Right atrium auricular region (tissue), 2 donors: ENCODE measurements at places on chromosomes 2 and 18. TPM values are rescaled to one million over a fixed set of nuclear protein-coding genes. Genes with fewer than 3 reads are reported as not detected.

TNFRSF11A gene
- total RNA-seq = 1.8 TPM

KRTCAP3 gene
- not detected for total RNA-seq

NAT8 gene
- not detected for total RNA-seq

COMMD1 gene
- 66.0 TPM for total RNA-seq

ITGAV gene
- 152 TPM for total RNA-seq

CIB4 gene
- not detected for total RNA-seq

TSGA10 gene
- total RNA-seq = 1.5 TPM

AQP12A gene
- total RNA-seq = not detected

DCDC2C gene
- not detected for total RNA-seq

PARD3B gene
- total RNA-seq = 7.4 TPM

VIL1 gene
- not detected for total RNA-seq

ASXL2 gene
- 16.8 TPM for total RNA-seq

AKAIN1 gene
- total RNA-seq = not detected

FRZB gene
- 2.4 TPM for total RNA-seq

MERTK gene
- 13.7 TPM for total RNA-seq

KIF1A gene
- total RNA-seq = 43.7 TPM

GMPPA gene
- 23.3 TPM for total RNA-seq

APLF gene
- 8.2 TPM for total RNA-seq

KRCC1 gene
- 27.5 TPM for total RNA-seq

AGXT gene
- total RNA-seq = not detected

CCDC102B gene
- 5.9 TPM for total RNA-seq

FBXO41 gene
- total RNA-seq = 1.7 TPM

LOXHD1 gene
- not detected for total RNA-seq

ANKRD29 gene
- total RNA-seq = 3.5 TPM

WNT10A gene
- 0.90 TPM for total RNA-seq

RHBDD1 gene
- 12.3 TPM for total RNA-seq

IL36B gene
- total RNA-seq = not detected

SELENOI gene
- 7.6 TPM for total RNA-seq

DSG4 gene
- total RNA-seq = not detected

RAX gene
- not detected for total RNA-seq

PLGLB2 gene
- 1.2 TPM for total RNA-seq

GALR1 gene
- 0.07 TPM for total RNA-seq

ST6GAL2 gene
- 0.67 TPM for total RNA-seq

AOX1 gene
- 12.2 TPM for total RNA-seq

RAB6C gene
- not detected for total RNA-seq

RMND5A gene
- 76.6 TPM for total RNA-seq

GDF7 gene
- 1.7 TPM for total RNA-seq

ABCG8 gene
- not detected for total RNA-seq

IL37 gene
- total RNA-seq = not detected

ZNF512 gene
- total RNA-seq = 12.0 TPM

CCDC148 gene
- 0.20 TPM for total RNA-seq

EML6 gene
- total RNA-seq = 1.1 TPM

SLC8A1 gene
- total RNA-seq = 738 TPM

SLC23A3 gene
- 0.55 TPM for total RNA-seq

CLEC4F gene
- 0.16 TPM for total RNA-seq

CCDC178 gene
- not detected for total RNA-seq

GRB14 gene
- total RNA-seq = 15.5 TPM

ANKRD62 gene
- total RNA-seq = not detected

EMX1 gene
- 0.31 TPM for total RNA-seq

MYOM1 gene
- 410 TPM for total RNA-seq

TXNDC2 gene
- not detected for total RNA-seq

GPR55 gene
- total RNA-seq = not detected

STPG4 gene
- total RNA-seq = not detected

UNC80 gene
- total RNA-seq = not detected

SLC40A1 gene
- 57.7 TPM for total RNA-seq
